ENCODE measurements at places on chromosomes 4 and X. TPM values are rescaled to one million over a fixed set of nuclear protein-coding genes. Genes with fewer than 3 reads are reported as not detected.

SMIM10 gene
- total RNA-seq = 1.7 TPM

PPP2R2C gene
- not detected for total RNA-seq

CXCL10 gene
- total RNA-seq = 1.1 TPM

GLRB gene
- total RNA-seq = not detected

CENPVL1 gene
- total RNA-seq = not detected

SPIN4 gene
- 5.5 TPM for total RNA-seq

FRG1 gene
- 58.3 TPM for total RNA-seq

GALNT7 gene
- 10.2 TPM for total RNA-seq

ADH1B gene
- total RNA-seq = not detected

FAT1 gene
- not detected for total RNA-seq

SULT1B1 gene
- total RNA-seq = 2.2 TPM

GLRA2 gene
- not detected for total RNA-seq

COL4A5 gene
- not detected for total RNA-seq

STAP1 gene
- total RNA-seq = 3.0 TPM

SMIM9 gene
- total RNA-seq = not detected

CDS1 gene
- 0.07 TPM for total RNA-seq

PHOX2B gene
- total RNA-seq = not detected

NKRF gene
- 23.5 TPM for total RNA-seq

BANK1 gene
- 0.09 TPM for total RNA-seq

TRIM60 gene
- not detected for total RNA-seq

TLR10 gene
- 0.11 TPM for total RNA-seq

XAGE1A gene
- not detected for total RNA-seq

MED14 gene
- total RNA-seq = 39.9 TPM

NKX6-1 gene
- not detected for total RNA-seq

GAGE12H gene
- not detected for total RNA-seq

AMMECR1 gene
- total RNA-seq = 8.4 TPM

CLIC2 gene
- total RNA-seq = not detected

EXOC1L gene
- total RNA-seq = not detected

SPATA4 gene
- total RNA-seq = not detected

TMPRSS11D gene
- not detected for total RNA-seq

CXorf65 gene
- total RNA-seq = 20.0 TPM

SPRY1 gene
- 144 TPM for total RNA-seq

MAGEB10 gene
- not detected for total RNA-seq

GLOD5 gene
- not detected for total RNA-seq

CTAG2 gene
- total RNA-seq = not detected

NONO gene
- total RNA-seq = 461 TPM

FRAS1 gene
- 0.22 TPM for total RNA-seq

OTUD4 gene
- 49.6 TPM for total RNA-seq

CEP44 gene
- 29.3 TPM for total RNA-seq

PITX2 gene
- not detected for total RNA-seq

Data from activated CD8-positive, alpha-beta T cell treated with anti-CD3 and anti-CD28 coated beads for 36 hours (primary cell).